Naive thymus-derived CD8-positive, alpha-beta T cell (primary cell): ENCODE measurements at places on chromosomes 7 and 10.

- no peaks in the 10 kb centered on the region for H3K27me3 ChIP-seq
- peak overlapping the region; percentile 83 for H3K4me3 ChIP-seq
- peak overlapping the region; percentile 85 for H3K27ac ChIP-seq
- H3K4me1 ChIP-seq: peaks cover 28% of the 10 kb centered on the region
- no peaks in the 10 kb centered on the region for H3K36me3 ChIP-seq
- DNase-seq: no peak
These were observed 50.2 kb upstream of the GNA12 start for GRCh38 chr7:2894118-2894940.

DNA sequence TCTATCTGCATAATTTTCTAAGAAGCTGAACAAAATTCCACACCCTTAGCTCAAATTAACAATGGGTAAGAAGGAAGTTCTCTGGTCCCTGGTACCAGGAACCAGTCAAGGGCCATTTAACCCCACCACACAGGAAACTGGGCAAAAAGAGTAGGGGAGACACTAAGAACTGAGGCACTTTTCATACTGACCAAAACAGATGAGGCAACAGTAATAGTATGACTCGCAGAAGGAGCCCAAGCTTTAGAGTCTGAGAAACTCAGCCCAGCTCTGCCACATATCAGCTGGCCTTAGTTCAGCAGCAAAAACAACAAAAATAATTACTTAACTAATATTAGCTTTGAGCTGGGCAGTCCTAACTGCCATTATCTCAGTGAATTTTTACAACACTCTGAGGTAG, 221.2 kb downstream of the FAM107B start:
- H3K4me3 ChIP-seq: peak overlapping the region; percentile 57
- H3K4me1 ChIP-seq: peaks cover 94% of the 10 kb centered on the region
- peaks cover 18% of the 10 kb centered on the region for H3K36me3 ChIP-seq
- no peaks in the 10 kb centered on the region for H3K27me3 ChIP-seq
- no peak for DNase-seq

GRCh38 chr10:95133997-95134396, 60.0 kb upstream of the ACSM6 start:
- no peaks in the 10 kb centered on the region for H3K36me3 ChIP-seq
- no peak for DNase-seq
- no peak overlapping the region for H3K4me3 ChIP-seq
- H3K4me1 ChIP-seq: no peaks in the 10 kb centered on the region
- H3K27me3 ChIP-seq: no peaks in the 10 kb centered on the region
- H3K27ac ChIP-seq: no peak overlapping the region

DNA sequence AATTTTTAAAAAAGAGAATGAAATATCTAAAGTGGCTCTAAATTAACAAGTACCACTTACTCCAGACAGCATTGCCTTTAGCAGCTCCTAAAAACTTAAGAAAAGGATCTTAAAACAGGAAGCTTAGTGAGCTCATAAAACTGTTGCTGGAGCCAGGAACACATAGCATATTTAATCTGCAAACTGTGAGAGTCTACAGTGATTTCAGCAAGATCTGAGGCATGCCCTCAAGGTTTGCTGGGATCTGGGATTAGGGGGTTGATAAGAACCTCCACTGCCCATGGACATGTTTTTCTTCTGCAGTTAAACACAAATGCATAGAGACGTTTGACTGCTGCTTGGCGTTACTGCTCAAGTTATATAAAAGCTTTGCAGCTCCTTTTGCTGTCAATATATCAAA, 3.8 kb downstream of the GLI3 start:
- H3K4me1 ChIP-seq: peaks cover 5% of the 10 kb centered on the region
- H3K4me3 ChIP-seq: no peak overlapping the region
- H3K36me3 ChIP-seq: no peaks in the 10 kb centered on the region

GRCh38 chr7:121011401-121011800, 22.9 kb downstream of the CPED1 start:
- H3K27me3 ChIP-seq: peaks cover 10% of the 10 kb centered on the region
- no peaks in the 10 kb centered on the region for H3K36me3 ChIP-seq
- no peak overlapping the region for H3K4me3 ChIP-seq
- H3K4me1 ChIP-seq: peaks cover 2% of the 10 kb centered on the region

DNA sequence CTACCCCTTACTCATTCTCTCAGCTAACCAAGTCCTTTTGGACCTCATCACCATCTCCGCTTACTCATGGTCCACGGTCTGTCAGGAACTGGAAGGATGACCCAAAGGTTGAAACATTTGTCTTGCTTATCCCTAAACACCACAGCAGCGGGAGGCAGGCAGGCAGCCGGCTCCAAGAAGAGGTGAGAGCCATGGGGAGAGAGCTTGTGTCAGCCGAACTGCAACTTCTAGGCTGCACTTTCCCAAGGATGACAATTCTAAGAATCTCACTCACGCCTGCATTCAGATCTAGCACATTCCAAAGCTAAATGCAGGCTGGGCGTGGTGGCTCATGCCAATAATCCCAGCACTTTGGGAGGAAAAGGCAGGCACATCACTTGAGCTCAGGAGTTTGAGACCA, 86.0 kb downstream of the SPDYE5 start:
- H3K27me3 ChIP-seq: no peaks in the 10 kb centered on the region
- H3K4me1 ChIP-seq: no peaks in the 10 kb centered on the region
- H3K27ac ChIP-seq: no peak overlapping the region
- H3K36me3 ChIP-seq: no peaks in the 10 kb centered on the region
- no peak for DNase-seq
- H3K4me3 ChIP-seq: no peak overlapping the region

GRCh38 chr10:132685101-132685891, 100.7 kb downstream of the NKX6-2 start:
- peaks cover under 1% of the 10 kb centered on the region for H3K36me3 ChIP-seq
- peaks cover 21% of the 10 kb centered on the region for H3K4me1 ChIP-seq
- no peaks in the 10 kb centered on the region for H3K27me3 ChIP-seq
- H3K27ac ChIP-seq: no peak overlapping the region
- H3K4me3 ChIP-seq: peak overlapping the region; percentile 67
- DNase-seq: no peak

DNA sequence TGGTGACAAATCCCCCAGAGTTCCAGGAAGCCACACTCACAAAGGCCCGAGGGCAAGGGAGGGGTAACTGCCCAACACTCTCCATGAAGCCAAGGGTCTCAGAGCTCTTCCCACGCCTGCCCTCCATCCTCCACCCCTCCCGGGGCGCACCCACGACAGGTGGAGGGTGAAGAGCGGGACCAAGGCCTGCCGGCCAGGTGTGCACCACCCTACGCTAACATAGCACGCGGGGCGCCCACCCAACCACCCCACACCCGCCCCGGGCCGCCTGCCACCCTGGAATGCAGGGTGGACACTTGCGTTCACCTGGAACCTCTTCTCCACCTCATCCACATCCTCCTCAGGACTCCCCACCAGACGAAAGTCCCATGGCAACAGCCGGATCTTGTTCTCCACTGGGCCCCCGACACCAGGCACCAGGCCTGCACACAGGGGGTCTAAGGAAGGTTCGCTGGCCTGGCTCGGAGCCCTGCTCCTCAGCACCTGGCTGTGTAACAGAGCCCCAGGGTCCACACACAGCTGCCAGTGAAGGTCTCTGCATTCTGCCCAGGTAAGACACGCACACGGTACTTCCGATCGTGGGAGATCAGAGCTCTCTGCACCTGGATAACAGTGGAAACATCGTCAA, 32.7 kb downstream of the MAD1L1 start:
- no peak for DNase-seq
- peaks cover 6% of the 10 kb centered on the region for H3K4me1 ChIP-seq
- H3K4me3 ChIP-seq: no peak overlapping the region
- no peak overlapping the region for H3K27ac ChIP-seq

- no peak overlapping the region for H3K4me3 ChIP-seq
- H3K27ac ChIP-seq: no peak overlapping the region
- H3K36me3 ChIP-seq: no peaks in the 10 kb centered on the region
- peaks cover 35% of the 10 kb centered on the region for H3K4me1 ChIP-seq
- no peaks in the 10 kb centered on the region for H3K27me3 ChIP-seq
These were observed 12.2 kb upstream of the REPIN1 start for GRCh38 chr7:150356265-150356897.
